ENCODE measurements at places on chromosomes 4 and X.
A peak's percentile ranks its signal among the peaks of the same experiment; 100 is the strongest.

DNA sequence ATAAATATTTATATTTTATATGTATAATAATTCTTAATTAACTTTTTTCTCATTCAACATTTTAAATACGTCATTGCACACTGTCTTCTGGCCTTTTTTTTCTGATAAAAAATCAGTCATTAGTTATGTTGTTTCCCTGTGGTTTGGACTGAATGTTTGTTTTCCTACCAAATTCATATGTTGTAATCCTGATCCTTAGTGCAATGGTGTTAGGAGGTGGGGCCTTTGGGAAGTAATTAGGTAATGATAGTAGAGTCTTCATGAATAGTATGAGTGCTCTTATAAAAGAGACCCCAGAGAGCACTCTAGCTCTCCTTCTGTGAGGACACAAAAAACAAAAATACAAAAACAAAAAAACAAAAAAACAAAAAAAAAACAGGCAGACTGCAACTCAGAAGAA, 117.2 kb downstream of the GASK1B start:
- DNase-seq: no peak

GRCh38 chr4:109562457-109563239, 2.6 kb downstream of the MCUB start:
- no peak for DNase-seq

- peak; percentile 52 for DNase-seq
These were observed 483.6 kb downstream of the BCOR start for GRCh38 chrX:39613997-39614679.

- DNase-seq: no peak
These were observed 82.2 kb downstream of the STOX2 start for GRCh38 chr4:183986971-183987946.

- no peak for DNase-seq
These were observed 30.6 kb downstream of the PTTG2 start for GRCh38 chr4:37990731-37991245.

- DNase-seq: no peak
These were observed 526.3 kb upstream of the FAM241A start for GRCh38 chr4:111618908-111619307.

Measured in activated T-cell treated with anti-CD3 and anti-CD28 coated beads for 48 hours (primary cell).